ENCODE measurements at places on chromosomes 2 and 18. TPM values are rescaled to one million over a fixed set of nuclear protein-coding genes. Genes with fewer than 3 reads are reported as not detected.

The GCG gene
- polyA plus RNA-seq, result 0.51 TPM

- DNase-seq, result no peak
Measured at GRCh38 chr2:37224063-37224462, 7.3 kb downstream of the CEBPZ start.

GRCh38 chr2:109562421-109562820 is 51.3 kb downstream of the SEPTIN10 start:
- no peak for DNase-seq

DNA sequence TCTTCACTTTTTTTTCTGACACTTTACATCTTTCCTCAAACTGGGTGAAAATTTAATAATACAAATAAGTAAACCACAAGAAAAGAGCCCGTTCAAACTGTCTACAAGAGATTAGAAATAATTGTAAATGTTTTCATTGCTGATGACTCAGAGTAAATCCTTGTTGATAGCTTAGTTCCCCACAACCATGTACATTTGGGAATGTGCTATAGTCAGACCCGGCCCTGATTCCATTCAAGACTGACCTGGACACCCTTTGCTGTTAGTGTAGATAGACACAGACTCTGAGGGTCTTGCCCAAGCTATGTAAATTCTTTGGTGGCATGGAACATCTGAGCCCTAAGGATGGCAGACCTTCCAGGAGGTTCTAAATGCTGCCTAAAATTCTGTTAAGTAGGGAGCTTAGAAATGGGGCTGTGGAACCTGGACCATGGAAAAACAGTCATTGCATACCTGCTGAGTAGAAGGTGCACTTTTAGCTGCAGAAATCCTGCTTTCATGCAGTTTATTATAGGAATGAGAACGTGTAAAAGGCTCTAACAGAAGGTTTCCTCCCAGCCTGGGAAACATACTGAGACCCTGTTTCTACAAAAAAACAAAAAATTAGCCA is 3.7 kb downstream of the MALT1 start:
- DNase-seq, result no peak

DNA sequence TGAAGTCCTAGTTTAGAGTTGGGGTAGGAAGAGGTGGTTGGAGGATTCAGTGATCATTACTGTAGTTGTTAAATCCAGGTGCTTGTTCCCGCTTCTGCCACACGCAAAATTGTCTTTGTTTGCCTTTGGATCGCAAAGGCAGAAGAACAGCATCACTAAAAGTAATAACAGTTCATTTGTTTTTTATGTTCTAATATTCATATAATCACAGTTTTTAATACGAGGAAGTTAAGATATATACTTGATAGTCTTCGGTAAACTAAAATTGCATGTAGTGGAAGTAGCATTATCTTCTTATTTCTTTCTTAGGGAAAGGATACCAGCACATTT is 365 bp downstream of the NDUFB3 start:
- DNase-seq, result no peak
